Stimulated activated naive B cell treated with anti-CD40 and anti-IgM and Interleukin-4, amounts not matched to agents 10 μg/mL and 1 μg/mL and 100 μg/mL, for 72 hours (primary cell): ENCODE measurements at places on chromosomes 4 and X.

- no peak for DNase-seq
These were observed 117.4 kb upstream of the MAB21L2 start for GRCh38 chr4:150464523-150464922.

GRCh38 chr4:134028421-134028820 lies 173.2 kb downstream of the PABPC4L start:
- DNase-seq = no peak

DNA sequence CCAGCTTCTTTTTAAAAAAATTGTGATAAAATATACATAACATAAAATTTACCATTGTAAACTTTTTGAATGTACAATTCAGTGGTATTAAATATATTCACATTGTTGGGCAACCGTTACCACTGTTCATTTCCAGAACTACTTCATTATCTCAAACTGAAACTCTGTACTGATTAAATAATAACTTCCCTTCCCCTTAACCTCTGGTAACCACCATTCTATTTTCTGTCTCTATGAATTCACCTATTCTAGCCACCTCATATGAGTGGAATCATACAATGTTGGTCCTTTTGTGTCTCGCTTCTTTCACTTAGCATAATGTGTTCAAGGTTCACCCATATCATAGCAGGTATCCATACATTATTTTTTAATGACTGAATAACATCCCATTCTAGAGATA lies 8.3 kb downstream of the GPR50 start:
- DNase-seq = no peak

- no peak for DNase-seq
These were observed 155.3 kb upstream of the GPC4 start for GRCh38 chrX:133570549-133570948.

DNA sequence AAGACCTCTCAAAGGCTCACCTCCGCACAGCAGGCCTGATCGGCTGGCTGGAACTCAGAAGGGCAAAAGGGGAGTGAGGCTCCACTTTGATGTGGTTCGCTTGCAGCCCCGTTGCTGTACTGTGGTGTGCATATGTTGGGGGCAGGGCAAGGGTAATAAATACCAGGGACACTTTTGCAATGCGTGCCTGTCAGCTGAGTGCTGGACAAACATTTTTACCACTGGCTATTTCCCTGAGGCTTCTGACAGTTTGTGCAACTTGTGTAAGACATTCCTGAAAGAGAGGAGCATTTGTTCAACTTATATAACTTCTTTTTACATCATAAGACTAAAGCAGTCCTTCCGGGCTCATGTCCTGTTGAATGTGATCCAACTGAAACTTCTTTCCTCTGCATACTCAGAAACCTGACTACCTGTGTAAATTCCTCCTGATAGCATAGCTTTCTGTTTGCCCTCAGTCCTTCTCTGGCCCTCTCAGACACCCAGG lies 82.3 kb downstream of the SPRY1 start:
- no peak for DNase-seq

GRCh38 chr4:153489856-153490558 lies 23.8 kb downstream of the TMEM131L start:
- no peak for DNase-seq

DNA sequence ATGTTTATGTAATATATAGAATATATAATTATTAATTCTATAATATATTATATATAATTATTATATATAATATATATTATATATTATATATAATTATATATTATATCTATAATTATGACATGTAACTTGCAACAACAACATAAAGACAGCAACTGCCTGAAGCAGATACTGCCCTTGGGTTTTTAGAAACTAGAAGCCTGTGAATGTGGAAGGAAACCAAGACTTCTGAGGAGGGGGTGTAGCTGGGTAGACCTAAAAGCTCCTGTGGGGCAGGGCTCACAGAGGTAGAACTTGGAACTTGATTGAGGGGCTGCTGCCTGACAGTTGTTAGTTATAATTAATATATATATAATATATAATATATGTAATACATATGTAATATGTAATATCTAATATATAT lies 167.2 kb upstream of the SLIT2 start:
- DNase-seq = no peak

DNA sequence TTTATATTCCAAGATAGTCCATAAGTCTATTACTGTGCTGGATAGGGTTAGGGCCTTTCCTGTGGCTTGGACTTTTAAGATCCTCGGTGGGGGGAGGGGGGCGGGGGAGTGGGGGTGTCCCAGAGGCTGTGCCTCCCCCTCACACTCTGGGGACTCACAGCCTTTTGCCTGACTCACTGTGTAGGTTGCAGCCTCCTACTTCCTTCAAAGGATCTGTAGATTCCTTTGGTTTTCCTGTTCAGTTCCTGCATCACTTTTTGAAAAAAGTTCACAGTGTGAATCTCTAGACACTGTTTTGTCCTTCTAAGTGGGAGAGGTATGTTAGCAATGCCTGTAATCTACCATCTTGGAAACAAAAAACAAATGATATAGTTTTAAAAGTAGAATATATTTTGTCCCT lies 999.9 kb downstream of the GLUD2 start:
- no peak for DNase-seq

DNA sequence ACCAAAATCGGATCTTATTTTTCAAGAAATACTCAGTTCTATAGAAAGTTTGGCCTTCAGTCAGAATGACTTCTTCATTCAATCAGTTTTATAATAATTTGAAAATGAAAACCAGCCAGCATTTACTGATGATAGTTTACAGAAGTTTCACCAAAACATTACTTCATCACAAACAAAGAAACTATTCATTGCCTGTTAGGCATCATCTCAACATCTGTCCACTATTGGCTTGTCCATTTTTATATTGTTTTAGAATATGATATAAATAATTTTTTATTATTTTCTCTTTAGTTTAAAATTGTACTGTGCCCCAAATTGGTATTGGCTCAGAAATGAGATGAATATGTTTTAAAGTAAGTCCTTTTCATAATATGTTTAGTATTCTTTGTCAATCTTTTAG lies 38.4 kb downstream of the FAT4 start:
- no peak for DNase-seq

GRCh38 chrX:17033225-17033624 lies 86.8 kb downstream of the REPS2 start:
- no peak for DNase-seq

DNA sequence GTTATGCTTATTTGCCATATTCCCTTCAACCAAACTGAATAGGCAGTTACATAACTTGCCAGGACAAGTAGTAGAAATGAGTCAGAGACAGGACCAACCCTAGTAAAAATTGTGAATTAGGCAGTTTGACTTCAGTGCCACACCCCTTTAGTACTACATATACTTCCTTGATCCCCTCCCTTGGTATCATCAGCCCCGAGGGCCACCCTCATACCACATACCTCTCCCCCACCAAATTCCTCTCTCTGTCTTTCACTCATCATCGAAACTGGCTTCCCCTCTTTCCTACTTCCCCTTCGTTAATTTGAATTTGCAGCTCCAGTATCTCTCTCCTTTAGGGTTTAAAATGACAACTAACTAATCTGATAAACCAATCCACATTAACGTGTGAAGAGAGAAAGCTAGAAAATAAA lies 7.9 kb upstream of the PTPN13 start:
- no peak for DNase-seq

DNA sequence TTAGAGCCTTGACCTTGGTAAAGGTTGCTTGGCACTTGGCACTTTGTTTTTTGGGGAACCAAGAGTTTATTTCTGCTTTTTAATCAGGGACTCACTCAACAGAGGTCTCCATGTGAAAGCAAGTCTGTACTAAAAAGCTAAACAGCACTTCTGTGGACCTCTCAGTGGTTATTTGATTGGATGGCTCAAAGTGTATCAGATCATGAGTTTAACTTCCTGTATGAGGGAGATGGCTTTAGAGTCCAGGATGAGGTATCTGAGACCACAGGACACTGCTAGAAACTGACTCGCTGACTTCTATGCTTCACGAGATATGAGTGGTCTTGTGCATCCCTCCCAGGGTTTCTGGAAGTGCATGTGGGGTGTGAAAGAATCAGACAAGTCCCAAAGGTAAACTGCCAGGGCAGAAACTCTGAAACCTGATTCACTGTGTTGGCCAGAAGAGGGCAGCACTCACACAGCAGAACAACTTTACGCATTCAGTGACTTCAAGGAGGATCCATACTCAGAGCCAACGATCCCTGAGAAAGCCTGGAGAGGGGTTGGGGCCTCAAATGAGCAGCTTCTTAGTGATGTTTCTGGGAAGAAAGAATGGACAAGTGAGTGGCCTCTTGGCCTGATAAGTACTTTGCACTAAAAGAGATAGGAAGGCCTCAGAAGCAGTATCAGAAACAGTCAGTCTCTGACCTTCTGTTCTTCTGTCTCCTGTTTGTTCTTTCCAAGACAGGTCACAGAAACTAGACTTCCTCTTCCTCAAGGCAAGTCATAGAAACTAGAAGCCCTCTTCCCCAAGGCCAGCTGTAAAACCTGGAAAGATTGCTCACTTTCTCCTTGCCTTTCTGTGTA lies 220.3 kb upstream of the CXCL13 start:
- DNase-seq = peak; percentile 26

- DNase-seq = no peak
These were observed 1.1 kb downstream of the LGI2 start for GRCh38 chr4:25029479-25030276.

DNA sequence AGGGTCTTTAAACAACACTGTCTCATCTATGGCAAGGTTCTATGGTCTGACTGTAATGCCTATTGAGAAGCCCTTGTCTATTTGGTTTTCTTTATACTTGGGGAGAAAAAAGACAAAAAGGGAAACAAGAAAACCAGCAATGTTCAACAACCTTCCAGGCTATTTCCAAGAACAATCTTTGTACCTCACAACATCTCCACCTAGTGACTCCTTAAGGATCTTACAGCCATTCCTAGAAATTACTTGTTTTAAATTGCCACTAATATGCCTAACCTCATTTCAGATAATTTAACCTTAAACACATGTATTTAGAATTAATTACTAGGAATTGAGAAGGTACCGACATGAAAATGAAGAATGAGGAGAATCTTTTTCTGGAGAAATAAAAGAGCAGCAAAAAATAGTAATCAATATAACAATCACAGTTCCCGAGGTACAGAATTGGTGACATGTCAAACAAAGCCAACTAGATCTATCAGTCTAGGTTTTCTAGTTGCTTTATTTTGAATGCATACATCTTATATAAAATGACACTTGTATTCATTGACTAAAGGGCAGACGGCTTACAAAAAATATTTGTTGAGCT lies 1.6 kb upstream of the RBM46 start:
- no peak for DNase-seq

DNA sequence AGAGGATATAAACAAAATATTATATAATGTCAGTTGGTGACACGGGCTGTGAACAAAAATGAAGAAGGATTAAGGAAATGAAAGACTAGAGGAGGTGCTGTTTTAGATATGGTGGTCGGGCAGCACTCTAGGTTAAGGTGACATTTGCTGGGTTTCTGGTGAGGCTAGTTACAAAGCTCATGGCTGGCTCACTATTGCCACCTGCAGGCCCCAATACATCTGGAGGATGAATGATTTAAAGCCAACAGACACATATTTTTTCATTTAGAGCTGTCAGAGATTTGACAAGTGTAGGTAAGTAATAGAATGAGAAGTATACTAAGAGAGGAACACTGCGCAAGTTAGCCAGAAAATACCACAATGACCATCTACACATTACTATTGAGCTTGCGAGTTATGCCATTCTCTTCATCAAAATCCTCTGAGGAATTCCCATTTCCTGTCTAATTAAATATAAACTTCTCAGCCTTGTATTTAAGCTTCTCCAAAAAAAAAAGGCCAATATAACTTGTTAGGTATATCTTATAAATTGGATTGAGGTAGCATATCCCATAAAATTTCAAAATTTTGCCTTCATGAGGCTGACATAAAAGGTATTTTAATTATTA lies 6.4 kb upstream of the FGG start:
- DNase-seq = peak; percentile 51

- DNase-seq = no peak
These were observed 776 bp downstream of the CEP44 start for GRCh38 chr4:174284487-174284886.

GRCh38 chr4:24007860-24008261 lies 118.0 kb upstream of the PPARGC1A start:
- no peak for DNase-seq

- DNase-seq = no peak
These were observed 33.4 kb downstream of the PJA1 start for GRCh38 chrX:69131886-69132285.

- no peak for DNase-seq
These were observed 523.8 kb upstream of the CPEB2 start for GRCh38 chr4:14478504-14478903.

DNA sequence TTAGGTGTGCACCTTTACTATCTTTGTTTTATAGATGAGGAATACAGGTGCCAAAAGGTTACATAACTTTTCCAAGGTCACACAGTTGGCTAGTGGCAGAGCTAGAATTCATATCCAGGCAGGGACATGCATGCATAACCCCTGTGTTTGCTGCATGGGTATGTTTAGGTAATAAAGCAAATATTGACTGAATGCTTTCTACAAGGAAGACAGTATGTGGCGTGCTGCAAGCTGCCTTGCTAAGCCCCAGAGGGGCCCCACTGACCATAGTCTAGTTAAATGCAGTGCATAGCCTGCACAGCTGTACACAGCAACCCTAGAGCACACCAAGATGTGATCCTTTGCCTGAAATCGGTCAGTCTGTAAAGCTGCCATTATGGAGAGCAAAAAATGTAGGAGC lies 320.5 kb upstream of the IGFBP7 start:
- DNase-seq = no peak

DNA sequence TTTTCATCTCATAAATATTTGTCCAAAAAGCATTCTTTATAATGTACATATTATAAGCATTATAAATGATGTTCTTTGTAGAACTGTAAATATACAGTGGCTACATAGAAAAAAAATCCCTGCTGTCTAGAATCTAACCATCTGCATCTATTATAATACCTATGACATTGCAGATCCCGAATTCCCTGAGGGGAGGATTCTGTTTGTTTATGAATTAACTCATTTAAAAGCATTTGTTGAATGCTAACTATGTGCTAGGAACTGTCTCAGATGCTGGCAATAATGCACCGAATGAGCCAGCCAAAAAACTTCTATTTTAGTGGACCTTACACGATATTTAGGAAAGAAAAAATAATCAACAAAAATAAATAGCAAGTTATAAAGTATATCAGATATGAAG lies 189.6 kb downstream of the PACRGL start:
- DNase-seq = no peak

DNA sequence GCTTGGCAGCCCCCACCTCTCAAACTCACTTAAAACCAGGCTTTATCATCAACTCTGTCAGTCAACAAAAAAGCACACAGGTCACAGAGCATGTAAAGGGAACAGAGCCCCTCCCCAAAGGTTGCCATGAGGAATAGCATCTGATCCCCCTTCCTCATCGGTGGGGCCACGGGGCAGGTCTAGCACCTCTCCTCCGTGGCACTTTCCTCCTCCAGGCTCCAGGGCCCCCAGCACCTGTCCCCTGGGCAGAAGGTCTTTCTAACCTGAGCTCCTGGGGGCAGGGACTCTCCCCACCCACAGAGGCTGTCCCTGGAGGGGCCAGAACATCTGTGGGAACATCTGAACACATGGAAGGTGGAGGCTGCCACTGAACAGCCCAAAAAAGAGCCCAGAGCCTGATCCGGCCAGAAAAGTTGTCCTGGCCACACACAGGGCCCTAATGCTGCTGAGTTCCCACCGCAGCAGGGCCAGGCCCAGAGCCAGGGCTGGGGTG lies 65.7 kb downstream of the ZFYVE28 start:
- DNase-seq = no peak

- no peak for DNase-seq
These were observed 525.1 kb upstream of the ATOH1 start for GRCh38 chr4:93303440-93303839.
